HEK293T (cell line): ENCODE measurements at places on chromosomes 5 and 9.

DNA sequence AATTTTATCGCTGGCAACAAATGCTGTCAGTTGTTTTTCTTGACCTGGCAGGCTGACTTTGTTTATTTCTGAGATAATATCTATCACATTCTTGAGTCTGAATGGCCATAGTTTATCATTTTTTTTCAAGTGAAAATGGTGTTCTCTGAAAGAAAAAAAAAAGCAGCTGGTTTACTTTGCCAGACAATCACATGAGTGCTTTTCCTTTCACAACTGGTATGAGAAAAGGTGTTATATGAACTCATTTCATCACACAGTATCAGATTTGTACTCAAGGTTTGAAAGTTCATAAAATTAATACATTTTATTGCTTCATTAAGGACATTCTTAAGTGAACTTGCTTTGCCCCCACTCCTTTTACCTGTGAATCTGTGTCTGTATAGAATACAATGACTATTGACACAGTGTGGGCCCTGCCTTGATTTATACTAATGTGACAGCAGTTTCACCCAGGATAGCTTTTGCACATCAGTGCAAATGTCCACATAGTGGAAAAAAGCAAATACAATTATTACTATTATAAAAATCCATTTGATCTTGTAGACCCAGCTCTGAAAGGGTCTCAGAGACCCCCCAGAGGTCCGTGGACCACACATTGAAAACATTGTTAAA is 33.1 kb upstream of the PRLR start:
- no peak for DNase-seq

- DNase-seq: peak; percentile 68
Observed at GRCh38 chr9:96566498-96567202, 53.0 kb downstream of the CDC14B start.

GRCh38 chr5:122412966-122413365 is 100.9 kb downstream of the SNCAIP start:
- DNase-seq: no peak

DNA sequence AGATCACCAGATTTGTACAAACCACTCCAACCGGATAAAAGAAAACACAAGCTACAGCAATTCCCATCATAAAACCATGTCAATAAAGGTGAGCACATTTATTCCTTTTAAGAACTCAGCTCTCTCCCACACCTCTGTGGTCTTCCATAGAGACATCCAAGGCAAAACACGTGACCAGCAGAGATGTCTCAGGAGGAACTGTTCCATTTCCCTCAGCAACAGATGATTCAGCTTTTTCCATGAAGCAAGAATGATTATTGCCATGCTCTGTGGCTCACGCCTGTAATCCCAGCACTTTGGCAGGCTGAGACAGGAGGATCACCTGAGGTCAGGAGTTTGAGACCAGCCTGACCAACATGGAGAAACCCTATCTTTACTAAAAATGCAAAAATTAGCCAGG is 15.8 kb downstream of the GZMK start:
- DNase-seq: no peak

DNA sequence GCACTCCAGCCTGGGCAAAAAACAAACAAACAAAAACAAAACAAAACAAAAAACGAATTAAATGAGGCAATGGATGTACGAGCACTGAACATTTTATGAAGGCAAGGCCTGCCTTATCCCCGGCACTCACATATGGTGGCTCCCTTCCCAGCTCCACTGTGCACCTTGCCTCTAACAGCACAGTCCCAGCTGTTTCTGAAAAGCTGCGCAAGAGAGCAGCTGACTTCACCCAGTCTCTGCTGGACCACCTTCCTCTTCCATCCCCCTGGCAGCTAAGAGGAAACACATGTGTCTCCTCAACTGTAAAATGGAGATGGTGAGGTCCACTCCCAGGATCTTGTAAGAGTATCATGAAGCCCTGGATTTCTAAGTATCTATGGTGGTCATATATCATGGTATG is 100.7 kb downstream of the KLF4 start:
- DNase-seq: no peak

GRCh38 chr9:114837923-114838322 is 32.1 kb upstream of the TNFSF15 start:
- no peak for DNase-seq

- no peak for DNase-seq
Observed at GRCh38 chr9:89548071-89548638, 50.2 kb upstream of the SEMA4D start.

- no peak for DNase-seq
Observed at GRCh38 chr5:60076746-60077145, 183.2 kb upstream of the PDE4D start.

- no peak for DNase-seq
Observed at GRCh38 chr9:97484134-97484533, 17.3 kb upstream of the TMOD1 start.

- no peak for DNase-seq
Observed at GRCh38 chr5:111427762-111428161, 84.6 kb downstream of the STARD4 start.

- no peak for DNase-seq
Observed at GRCh38 chr9:34331196-34331595, 1.8 kb downstream of the NUDT2 start.

- peak; percentile 19 for DNase-seq
Observed at GRCh38 chr5:60842871-60843385, 1.1 kb downstream of the ELOVL7 start.

GRCh38 chr5:135576075-135576599 is 2.7 kb downstream of the CXCL14 start:
- DNase-seq: no peak

DNA sequence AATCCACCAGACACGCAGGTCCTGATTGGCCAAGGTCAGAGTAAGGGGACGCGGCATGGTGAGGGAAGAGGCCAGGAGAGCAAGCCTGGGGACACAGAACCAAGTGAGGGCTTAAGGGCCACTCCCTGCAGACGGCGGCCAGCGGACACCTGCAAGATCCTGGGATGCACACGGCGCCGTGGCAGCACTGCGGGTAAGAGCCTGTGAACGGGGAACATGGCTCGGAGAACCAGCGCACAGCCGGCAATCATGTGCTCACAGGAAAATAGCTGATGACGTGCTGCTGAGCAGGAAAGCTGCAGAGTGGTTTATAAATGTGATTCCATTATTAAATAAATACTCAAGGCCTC is 27.0 kb upstream of the NSMF start:
- no peak for DNase-seq

DNA sequence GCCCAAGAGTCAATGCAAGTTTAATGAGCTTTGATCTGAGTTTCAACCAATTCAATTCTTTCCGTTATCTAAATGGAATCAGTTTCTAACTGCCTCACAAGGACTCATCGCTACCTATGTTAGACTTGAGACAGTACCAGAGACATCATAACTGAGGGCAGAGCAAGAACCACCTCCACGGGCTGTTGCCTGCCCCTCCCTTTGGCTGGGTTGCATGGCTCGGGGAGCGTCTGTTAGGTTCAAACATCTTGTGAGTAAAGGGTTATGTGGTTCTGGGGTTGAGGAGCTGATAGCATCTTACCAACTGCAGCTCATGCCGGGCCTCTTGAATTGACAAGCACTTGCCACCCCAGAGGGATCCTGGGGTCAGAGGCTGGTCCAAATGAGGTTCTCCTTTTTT is 457.9 kb downstream of the ENC1 start:
- DNase-seq: no peak

DNA sequence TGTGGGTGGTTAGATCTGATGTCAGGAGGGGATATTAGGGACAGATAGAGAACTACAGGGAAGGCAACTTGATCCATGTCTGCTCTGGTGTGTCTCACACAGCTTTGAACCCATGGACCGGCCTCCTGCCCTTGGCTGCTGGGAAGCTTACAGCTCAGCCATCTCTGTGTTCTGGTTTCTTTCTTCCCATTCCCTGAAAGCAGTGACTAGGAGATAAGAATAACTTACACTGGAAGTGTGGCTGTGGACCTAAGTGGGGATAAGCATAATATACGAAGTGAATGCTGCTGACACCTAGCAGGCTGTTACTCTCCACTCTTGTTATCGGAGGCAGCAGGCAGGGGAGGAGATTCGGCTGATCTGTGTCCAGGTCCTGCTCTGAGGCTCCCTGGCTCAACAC is 282.3 kb upstream of the TUT7 start:
- DNase-seq: no peak

DNA sequence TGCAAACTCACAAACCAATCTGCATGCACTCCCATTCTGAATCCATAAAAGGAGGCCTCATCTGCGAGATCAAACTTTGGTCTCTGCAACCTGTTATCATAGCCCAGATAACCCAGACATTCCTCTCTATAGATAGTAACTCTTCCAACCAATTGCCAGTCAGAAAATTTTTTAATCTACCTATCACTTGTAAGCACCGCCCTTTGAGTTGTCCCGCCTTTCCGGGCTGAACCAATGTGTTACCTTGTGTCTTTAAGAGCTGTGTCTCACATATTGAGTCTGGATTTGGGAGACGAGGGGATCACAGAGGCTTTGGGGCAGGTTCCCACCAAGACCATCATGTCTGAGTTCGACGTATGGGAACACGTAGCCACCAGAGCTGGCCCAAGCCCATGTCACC is 91.1 kb upstream of the PPP1R26 start:
- DNase-seq: no peak

DNA sequence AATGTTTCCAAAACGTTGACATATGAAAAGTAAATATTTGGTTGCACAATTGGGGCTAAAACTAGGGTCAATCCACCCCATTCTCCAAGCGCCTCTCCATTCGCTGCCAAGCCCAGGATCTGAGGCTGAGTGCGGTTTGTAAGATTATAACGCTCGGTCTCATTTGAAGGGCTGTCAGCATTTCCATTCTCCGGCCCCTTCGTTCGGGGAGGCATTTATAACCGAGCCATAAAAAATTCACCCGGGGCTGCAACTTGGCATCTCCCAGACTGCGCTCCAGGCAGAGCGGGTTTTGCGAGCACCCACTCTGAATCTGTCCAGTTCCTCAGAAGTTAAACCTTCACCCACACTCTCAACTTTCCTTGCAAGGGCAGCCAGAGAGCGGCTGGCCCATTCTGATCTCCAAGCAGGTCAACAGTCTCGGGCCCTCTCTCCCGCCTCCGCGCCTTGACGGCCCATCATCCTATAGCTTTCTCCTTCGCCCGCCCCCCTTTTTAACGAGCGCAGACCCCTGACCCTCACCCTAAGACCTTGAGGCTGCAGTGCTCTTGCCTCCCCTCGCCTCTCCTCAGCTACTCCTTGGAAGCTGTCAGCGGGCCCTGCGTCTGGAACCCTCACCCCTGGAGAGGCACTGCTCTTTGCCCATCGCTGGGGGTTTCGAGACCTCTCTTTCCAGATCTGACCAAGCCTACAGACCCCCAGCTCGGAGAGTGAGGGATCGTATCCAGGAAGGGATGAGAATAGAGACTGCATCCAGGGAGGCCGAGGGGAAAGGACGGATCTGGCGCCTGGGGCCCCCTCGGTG is 1.1 kb downstream of the SLIT3 start:
- DNase-seq: no peak

- no peak for DNase-seq
Observed at GRCh38 chr5:1538276-1538675, 14.5 kb upstream of the LPCAT1 start.

DNA sequence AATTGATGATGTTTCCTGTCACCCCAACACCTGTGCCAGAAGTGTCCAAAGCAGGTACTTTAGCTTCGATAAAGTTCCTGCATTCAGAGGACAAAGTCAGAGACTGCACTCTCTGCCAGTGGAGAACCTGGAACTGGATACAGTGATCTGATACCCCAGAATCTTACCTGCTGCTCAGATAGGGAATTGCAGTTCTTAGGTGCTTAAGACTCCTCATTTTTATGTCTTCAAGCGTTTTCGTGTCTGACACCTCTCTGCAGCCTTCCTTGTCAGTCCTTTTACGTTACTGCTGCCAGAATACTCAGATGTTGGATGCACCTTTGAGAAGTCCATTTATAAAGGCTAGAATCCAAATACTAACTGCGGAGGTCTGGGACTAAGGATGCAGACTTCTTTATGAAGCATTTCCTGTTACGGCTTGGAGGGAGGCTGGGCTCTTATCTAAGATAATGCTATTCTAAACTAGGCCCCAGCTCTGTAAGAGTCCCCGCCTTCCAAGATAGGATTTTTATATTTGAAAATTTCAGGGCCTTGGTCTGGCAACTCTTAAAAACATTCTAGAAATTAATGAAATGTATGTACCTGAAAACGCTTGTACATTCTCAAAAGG is 1.9 kb downstream of the ISOC1 start:
- DNase-seq: no peak

GRCh38 chr5:102450313-102450990 is 48.3 kb downstream of the SLCO6A1 start:
- DNase-seq: no peak

- DNase-seq: no peak
Observed at GRCh38 chr5:53076014-53076583, 33.5 kb downstream of the MOCS2 start.

DNA sequence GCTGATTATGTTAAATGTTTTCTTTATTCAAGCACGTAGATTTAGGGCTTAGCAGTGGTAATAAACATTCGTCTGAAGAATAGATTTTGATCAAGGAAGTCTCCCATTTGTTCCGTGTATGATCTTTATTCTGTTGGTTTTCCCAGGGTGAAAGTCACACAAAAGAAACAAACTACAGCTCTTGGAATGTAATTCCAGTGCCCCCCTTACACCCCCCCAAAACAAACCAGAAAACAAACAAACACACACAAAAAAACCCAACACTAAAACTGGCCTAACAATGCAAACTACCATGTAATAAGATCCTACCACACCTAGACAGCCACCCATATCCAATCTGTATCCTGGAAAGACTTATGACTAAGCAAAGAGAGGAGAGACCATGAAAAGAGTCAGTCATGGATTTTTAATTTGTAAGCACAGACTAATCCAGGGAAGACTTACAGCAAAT is 196.2 kb upstream of the ELL2 start:
- DNase-seq: no peak

- no peak for DNase-seq
Observed at GRCh38 chr5:142495531-142495930, 170.7 kb upstream of the SPRY4 start.

DNA sequence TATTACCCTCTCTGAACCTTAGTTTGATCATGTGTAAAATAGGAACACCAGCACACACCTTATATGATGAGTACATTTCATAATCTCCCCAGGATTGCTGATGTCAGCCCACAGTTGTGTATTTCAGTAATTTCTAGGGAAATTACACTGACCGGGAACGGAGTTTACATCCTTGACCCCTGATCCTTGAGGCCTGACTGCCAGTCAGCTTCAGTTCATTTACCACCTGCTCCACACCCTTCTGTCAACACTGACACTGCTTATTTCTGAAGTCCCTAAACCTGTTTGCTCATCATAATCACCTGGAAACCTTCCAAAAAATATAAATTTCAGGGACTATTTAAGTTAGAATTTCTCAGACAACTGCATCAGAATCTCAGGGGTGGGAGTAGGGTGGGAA is 55.3 kb downstream of the ZNF622 start:
- no peak for DNase-seq

GRCh38 chr5:15501091-15501791 is 1.3 kb downstream of the FBXL7 start:
- peak; percentile 14 for DNase-seq

DNA sequence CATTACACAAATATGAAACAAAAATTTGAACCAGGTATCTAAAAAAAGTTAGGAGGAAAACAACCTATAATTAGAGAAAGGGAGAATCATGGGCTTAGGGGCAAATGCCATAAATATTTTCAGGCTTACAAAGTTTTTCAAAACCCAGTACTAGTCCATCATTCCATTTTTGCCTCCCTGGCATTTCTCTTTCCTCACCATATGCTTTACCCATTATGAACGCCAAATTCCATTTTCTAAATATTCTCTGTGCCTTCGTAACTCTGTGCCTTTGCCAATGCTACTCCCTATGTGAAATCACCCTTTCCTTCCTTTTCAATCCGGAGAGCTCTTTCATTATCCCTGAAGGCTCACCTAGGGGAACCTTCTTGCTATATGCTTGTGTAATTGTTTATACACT is 434.1 kb downstream of the ZSWIM6 start:
- DNase-seq: no peak

- peak; percentile 28 for DNase-seq
Observed at GRCh38 chr5:71658916-71659662, 60.0 kb upstream of the CARTPT start.
